Uterus (tissue), 4 donors: ENCODE measurements at places on chromosomes 3 and 15. TPM values are rescaled to one million over a fixed set of nuclear protein-coding genes. Genes with fewer than 3 reads are reported as not detected.

Gene ANKUB1
- total RNA-seq = 0.51 TPM

Gene KNG1
- not detected for total RNA-seq

GRCh38 chr15:59191855-59192237 lies 14.8 kb upstream of the LDHAL6B start:
- no peak for DNase-seq

Gene SIDT1
- total RNA-seq = not detected

DNA sequence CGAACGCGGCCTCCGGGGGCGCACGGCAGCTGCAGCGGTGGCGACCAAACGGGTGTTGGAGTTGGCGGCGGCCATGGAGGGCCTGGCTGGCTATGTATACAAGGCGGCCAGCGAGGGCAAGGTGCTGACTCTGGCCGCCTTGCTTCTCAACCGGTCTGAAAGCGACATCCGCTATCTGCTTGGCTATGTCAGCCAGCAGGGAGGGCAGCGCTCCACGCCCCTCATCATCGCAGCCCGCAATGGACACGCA lies 725 bp downstream of the FEM1B start:
- peak; percentile 58 for DNase-seq

DNA sequence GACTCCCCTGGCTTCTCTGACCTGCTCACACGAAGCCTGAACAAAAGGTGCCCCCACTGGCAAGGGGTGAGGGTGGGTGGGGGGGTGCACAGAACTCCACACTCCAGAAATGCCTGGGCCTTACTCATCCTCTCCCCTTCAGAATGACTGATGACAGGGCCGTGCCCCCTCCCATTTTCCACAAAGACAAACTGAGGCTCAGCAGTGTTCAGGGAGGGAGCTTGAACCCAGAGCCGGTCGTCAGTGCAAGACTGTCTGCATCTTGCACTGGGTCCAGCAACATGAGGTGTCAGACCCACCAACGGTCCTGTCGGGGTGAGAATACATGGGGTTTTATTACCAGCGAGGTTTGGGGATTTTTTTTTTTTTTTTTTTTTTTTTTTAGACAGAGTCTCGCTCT lies 15.3 kb downstream of the IGDCC3 start:
- DNase-seq = no peak

GRCh38 chr3:156106721-156107373 lies 13.5 kb upstream of the KCNAB1 start:
- no peak for DNase-seq

DNA sequence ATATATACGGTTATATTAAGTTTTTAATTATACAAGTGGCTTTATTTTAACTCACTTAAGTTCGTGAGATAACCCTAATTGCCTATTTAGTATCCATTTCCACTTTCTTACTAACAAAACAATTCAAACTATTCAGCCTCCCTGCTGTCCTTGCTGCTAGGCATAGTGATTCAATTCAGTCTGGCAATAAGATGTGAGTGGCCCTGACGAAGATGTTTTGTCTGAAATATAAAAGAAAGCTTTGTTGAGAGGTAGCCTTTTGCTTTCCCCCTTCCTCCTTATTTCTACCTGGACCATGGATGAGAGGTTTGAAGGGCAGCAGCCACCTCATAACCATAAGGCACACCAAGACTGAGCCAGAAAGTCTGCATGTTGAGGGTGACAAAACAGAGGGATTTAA lies 89.3 kb upstream of the TRIM42 start:
- no peak for DNase-seq

Gene NR2E3
- not detected for total RNA-seq

DNA sequence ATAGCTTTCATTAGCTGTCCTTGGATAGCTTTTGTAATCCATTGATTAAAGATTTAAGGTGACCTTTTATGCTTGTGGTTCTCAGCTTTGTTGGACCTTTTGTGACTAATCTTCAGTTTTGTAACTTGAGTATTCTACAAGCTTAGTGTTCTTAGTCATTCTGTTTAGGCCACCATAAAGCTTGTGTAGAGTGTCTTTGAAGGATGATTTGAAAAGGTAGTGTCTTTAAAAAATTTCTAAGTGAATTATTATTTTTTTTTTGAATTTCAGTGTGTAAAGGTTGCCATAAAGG lies 7.5 kb downstream of the MORF4L1 start:
- no peak for DNase-seq
